OCI-LY7 (cell line): ENCODE measurements at places on chromosomes 3 and 15.

DNA sequence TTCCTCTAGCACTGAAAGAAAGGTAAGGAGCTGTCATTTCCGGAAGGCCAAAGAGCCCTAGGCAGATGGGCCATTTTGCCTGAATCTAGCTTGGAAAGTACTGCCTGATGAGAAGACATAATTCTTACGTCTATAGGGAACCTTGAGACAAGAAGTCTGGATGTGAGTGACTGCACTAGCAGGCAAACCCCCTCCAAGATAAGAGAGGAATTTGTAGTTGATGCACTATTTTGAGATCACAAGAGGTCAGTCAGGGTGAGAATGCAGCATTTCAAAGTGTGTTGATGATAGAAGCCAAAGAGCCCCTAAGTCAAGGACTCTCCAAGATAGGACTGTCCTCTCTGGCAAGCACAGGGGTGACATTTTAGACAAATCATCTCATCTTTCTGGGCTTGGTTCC lies 99.2 kb downstream of the HES1 start:
- DNase-seq = no peak

GRCh38 chr3:132435224-132435910 lies 18.1 kb downstream of the DNAJC13 start:
- no peak for DNase-seq

DNA sequence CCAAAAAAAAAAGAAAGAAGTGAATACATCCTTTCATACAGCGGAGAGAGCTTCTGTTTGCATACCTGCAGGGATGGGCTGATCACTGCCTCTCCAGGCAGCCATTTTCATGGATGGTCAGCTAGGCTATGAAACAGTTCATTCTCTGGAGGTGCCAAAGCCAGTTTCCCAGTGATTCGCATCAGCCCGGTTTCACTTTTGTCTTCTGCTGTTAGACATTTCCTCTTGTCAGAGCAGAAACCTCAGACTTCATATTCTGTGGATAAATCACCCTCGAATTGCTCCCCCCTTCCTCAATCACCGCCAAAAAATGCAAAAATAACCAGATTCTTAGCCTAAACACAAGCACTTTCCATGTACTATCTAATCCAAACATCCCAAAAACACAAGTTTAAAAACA lies 225.6 kb downstream of the ADAMTS9 start:
- no peak for DNase-seq

DNA sequence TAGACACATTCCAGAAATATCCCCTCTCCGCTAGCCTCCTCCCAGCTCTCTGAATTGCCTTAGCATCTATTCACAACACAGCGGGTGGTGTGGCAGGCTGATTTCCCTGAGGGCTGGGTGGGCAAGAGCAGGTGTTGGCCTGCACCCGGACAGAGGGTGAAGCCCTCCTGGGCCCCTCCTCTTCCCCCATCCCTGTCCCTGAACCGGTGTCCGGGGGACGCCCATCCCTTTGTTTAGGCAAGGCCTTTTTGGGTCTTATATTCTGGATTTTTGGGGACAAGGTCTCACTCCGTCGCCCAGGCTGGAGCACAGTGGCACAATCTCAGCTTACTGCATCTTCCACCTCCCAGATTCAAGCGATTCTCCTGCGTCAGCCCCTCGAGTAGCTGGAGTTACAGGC lies 55.2 kb upstream of the KLHL25 start:
- no peak for DNase-seq

DNA sequence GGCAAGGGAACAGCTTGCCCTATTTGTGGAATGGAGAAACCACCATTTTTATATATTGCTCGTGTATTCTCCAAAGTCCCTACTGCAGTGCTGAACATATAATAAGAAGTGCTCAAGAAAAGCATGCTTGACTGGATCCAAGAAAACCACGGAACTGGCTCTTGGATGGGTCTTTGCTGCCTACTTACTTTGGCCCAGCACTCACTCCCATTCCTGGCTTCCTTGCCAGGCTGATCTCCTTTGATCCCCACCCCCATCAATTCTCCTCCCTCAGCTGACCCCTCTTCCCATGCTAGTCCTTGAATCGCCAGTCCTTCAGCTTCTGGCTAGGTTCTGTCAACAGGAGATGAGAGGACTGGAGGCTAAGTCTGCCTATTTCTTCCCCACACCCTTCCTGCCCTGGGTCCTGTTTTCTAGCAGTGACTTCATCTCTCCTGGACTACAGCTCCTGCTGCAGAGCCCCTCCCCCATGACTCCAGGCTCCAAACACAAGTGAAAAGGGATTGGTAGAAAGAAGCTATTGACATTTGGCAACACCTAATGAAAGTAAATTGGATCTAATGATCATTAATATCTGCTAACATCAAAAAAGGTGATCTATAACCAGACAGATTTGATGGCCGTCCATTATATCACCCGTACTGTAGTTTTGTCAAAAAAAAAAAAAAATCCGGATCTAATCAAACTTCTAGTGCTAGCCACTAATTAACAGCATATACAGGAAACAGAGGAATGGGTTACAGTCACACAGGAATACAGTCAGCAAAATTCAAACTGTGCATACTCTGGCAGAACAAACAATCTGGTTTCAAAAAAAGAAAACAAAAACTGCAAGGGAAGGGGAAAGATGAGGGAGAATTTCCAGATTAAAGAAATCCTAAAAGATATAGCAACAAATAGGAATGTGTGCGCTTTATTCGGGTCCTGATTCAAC lies 7.8 kb downstream of the FAM240A start:
- no peak for DNase-seq

- DNase-seq = no peak
These were observed 43.3 kb downstream of the CPN2 start for GRCh38 chr3:194307849-194308248.

DNA sequence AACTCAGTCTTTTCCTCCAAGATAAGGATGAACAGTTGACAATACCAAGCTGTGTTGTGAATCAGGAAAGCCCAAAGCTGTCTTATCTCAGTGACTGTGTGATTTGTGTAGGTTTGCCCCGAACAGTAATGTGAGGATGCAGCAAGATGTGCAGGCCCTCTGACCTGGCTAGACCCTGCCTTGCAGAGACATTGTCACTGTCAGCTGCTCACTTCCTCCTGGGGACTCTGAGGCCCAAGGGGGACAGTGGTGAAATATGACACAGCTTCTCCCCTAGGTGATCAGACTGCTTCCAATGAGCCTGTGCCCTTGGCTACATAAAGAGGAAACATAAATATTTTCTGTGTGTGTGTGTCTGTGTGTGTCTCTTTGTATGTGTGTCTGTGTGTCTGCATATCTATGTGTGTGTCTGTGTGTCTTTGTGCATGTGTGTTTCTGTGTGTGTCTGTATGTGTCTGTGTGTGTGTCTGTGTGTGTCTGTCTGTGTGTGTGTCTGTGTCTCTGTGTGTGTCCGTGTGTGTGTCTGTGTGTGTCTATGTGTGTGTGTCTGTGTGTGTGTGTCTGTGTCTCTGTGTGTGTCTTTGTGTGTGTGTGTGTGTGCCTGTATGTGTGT lies 21.7 kb downstream of the LRRK1 start:
- peak; percentile 68 for DNase-seq

DNA sequence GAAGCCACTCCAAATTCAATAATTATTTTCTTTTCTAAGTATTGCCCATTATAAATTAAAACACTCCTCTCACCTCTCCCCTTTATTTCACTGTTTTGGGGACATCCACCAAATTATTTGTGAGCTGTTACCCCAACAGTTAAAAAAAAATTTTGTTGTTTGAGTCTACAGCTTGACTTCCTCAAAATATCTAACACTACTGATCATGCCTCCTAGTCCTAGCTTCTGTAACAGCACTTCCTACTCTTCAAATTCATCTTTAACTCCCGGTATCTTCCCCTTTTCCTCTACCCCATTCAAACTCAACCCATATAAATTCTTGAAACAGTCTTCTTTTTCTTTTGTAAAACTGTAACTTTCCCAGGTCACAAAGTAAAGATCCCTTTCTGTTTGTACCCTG lies 15.9 kb downstream of the PARL start:
- DNase-seq = no peak

DNA sequence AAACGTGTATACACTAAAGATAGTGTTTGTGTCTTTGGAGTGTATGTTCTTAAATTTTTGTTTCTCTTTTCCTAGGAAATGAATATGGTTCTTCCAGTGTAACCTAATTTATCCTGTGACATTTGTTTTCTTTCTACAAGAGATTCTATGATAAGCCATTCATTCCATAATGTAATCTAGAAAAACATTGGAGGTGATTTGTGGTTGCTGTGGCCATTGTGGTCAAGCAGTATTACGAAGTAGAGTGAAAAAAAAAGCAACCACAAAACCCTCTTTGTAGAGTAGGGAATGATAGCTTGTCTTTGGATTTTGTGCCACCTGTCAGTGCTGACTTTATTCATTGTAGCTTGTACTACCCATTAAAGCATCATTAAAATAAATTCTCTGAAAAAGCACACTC lies 1209.6 kb downstream of the ZPLD1 start:
- DNase-seq = no peak

DNA sequence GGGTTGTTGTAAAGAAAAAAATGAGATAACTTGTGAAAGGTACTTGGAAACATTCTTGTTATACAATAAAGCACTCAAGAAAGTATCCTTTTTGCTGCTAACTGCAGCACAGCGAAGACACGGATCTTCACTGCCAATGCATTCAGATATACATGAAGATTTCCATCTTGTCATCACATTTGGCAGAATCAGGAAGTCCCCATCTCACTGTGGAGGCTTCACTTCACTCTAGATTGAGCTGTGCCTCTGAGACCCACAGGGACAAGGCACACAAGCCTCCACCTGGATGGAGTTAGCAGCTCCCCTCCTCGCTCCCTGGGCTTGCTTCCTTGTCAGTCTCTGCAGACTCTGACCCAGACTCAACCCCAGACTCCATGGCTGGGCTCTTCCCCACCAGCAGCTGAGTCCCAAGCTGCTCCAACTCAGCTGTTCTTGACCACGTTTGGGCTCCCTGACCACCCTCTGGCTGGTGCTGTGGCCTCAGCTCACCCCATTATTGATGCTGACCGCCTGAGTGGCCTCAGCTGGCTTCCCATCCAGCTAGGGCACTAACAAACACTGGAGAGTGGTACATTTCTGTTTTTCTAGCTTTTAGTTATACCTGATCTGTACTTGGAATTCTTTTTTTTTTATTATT lies 45.4 kb upstream of the SMAD3 start:
- DNase-seq = no peak

DNA sequence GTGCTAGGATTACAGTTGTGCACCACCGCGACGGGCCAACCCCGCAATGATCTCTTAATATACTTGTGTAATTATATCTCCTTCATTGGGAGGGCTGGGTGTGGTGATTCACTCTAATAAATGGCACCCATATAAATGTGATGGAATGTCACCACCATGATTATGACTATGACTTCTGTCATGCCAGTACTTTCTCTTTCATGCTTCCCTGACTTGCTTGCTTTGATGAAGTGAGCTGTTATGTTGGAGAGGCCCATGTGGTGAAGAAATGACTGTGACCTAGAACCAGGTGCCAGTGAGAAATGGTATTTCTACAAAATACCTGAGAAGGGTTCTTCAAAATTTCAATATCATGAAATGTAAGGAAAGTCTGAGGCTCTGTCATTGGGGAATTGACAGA lies 24.4 kb upstream of the TP63 start:
- DNase-seq = no peak

DNA sequence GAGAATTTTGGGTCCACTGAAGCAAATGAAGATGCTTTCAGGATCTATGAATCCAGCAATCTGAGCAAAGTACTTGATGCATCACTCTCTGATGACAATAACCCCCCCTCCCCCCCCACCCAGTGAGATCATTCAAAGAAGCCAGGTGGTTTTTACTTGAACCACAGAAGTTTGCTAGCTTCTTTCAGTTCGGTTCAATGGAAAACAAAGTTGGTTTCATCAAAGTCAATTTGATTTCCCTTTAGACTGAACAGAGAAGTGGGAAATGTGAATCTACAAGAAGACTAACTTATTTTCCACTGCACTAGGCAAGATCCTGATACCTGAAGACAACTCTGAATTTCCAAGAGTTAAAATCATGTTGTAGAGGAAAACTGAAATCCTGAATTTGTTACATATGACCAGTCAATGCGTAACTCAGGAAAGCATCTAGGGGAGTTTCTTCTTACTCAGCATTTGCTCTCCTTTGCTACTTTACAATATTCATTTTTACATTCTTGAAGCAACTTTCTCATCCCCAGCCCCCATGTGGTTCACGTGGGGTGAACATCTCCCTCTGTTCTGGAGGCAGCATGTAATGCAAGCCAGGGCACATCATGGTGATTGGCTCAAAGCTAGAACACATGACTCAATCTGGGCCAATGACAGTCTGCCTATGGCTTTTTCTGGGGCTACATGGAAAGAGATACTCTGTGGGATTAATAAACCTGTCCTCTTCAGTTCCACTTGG lies 572.6 kb downstream of the FOXP1 start:
- peak; percentile 55 for DNase-seq

GRCh38 chr15:26939398-26939797 lies 31.6 kb upstream of the GABRG3 start:
- no peak for DNase-seq

DNA sequence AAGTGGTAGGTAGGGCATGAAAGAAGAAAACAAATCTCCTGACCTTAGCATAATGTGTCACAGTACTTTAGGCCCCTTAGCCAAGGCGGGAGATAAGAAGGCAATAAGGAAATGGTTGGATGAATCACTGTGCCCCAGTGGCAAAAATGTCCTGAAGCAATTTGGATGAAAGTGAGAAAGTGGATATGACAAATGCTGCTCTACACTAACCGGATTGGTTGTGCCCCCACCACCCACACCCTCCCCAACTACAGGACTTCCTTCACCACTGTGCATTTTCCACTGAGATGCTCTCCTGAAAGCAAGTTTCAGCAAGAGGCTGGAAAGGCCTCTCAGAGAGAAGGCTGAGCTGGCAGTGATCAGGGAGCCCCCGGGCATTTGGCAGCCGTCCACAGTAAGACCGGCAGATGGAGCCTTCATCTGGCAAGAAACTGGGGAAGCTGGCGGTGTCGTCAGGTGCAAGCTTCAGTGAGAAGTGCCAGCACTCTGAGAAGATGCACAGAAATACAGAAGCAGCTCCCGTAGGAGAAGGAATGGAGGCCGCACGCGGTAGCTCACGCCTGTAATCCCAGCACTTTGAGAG lies 63.8 kb downstream of the ATP1B3 start:
- DNase-seq = peak; percentile 39

DNA sequence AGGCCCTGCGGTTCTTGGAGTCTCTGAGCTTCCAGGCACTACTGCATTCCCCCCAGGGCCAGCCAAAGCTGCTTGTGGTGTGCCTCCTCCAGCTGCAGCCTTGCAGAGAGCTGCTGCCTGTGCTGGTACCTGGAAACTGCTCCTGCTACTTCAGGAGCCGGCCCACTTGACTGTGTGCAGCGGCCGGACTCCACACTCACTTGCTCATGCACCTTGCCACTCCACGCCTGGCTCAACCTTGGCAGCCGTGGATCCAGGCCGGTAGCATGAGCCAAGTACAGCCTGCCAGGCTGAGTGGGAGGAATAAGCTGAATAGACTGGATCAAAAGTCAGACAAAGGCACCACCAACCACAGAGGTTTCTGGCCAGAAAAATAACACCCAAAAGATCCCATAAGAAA lies 169.7 kb downstream of the TJP1 start:
- no peak for DNase-seq

- DNase-seq = no peak
These were observed 75.9 kb downstream of the TNIK start for GRCh38 chr3:171384101-171384891.
